CD8-positive, alpha-beta T cell (primary cell): ENCODE measurements at places on chromosomes 1 and 21.

- DNase-seq, result no peak
Observed at GRCh38 chr1:246647513-246647912, 76.7 kb upstream of the SCCPDH start.

GRCh38 chr21:36987845-36988244 is 18.7 kb upstream of the RIPPLY3 start:
- DNase-seq, result no peak

DNA sequence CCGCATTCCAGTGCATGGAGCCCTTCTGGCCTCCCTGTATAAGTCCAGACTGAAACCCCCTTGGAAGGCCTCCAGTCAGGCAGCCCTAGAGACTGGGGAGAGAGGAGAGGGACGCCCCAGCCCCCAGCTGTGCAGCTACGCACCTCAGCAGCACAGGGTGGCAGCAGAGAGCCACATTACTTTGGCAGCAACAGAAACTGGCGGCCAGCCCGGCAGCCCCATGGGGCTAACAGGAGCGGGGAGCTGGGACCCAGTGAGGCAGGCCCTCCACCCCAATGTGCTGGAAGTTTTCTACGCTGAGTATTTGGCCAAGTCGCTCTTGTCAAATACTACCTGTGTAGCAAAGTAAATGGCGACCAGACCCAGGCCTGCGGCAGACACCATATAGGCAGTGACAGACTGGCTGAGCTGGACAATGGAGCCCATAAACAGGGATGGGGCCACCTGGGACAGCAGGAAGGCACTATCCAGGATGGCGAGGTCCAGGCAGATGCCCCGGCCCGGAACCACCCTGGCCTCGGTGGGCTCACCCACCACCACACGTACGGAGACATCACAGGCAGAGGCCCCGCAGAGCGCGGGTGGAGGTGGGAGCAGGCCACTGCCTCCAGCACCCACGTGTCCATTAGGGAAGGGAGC is 21.2 kb downstream of the SLC45A3 start:
- DNase-seq, result peak; percentile 66

GRCh38 chr1:110631836-110632620 is 25.9 kb upstream of the KCNA2 start:
- DNase-seq, result peak; percentile 47

GRCh38 chr1:233233508-233234040 is 62.0 kb downstream of the PCNX2 start:
- DNase-seq, result no peak

- no peak for DNase-seq
Observed at GRCh38 chr1:94819945-94820746, at the start of gene SLC44A3. Gene SLC44A3, plus strand, starts transcription at chr1:94820357. Its CDS starts 95 bp downstream, at chr1:94820452.

- DNase-seq, result no peak
Observed at GRCh38 chr1:231242516-231243198, 1.6 kb downstream of the GNPAT start.

GRCh38 chr21:45020629-45021427 is 53.6 kb upstream of the ADARB1 start:
- DNase-seq, result no peak

DNA sequence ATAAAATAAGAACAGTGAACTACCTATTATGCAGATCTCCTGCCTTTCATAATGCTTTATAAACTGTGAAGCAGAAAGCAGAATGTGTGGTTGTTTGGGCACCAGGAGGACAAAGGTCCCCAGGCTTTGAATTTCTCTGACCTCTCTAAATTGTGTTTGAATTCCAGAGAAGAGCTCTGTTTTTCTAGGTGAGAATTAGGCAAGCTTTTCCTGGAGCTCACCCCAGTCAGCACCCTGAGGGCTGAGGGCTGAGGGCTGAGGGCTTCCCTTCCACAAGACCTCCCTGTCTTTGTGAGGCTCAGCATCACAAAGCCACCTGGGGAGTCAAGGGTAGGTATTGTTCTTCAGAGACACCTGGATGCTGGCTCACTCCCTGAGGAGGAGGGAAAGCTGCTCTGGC is 45.5 kb upstream of the LRIG2 start:
- no peak for DNase-seq

GRCh38 chr1:98903261-98903660 is 101.4 kb downstream of the PLPPR5 start:
- DNase-seq, result no peak

- DNase-seq, result no peak
Observed at GRCh38 chr1:76725864-76726619, 141.2 kb upstream of the ST6GALNAC5 start.

- DNase-seq, result no peak
Observed at GRCh38 chr1:59308839-59309238, 11.9 kb downstream of the FGGY start.

DNA sequence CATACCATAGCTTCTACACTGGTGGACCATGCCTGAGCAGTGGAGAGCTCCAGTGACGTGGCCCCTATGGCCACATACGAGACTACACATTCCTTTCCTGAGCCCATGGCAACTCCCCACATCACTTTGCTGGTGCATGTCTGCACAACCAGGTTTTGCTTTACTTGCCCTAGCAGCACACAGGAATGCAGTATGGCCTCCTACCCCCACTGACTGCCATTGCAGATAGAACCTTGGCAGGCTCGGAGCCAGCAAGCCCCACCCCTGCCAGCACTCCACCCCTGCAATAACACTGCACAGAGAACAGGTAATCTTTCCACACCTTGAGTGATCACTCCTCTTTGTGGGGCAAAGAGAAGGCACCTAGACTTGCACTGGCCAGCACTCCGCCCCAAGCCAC is 531.9 kb upstream of the CAMK1G start:
- DNase-seq, result no peak

DNA sequence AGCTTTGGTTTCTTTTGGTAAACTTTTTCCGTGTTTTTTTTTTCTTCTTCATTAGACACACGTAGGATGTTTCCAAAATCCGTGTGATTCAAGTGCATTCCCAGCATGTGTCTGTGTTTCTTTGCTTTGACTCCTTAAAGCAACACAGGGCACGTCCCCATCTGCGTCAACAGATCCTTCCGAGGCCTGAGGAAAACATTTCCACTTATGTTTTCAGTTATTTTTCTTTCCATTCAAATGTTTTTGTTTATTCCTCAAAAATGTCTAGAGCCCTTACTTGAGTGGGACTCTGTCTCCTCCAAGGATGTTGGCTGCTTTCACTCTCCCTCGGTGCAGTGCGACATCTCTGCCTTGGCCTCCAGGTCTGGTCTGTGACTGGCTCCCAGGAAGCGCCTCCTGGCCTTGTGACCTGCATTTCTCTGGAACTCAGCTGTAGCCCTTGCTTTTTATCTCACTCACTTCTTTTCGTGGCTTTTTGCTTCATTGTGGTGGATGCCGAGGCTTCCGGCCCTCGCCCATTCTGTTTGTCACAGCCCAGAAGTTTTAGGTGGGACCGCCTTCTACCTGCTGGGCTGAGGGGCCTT is 31.3 kb upstream of the SLC19A1 start:
- no peak for DNase-seq

DNA sequence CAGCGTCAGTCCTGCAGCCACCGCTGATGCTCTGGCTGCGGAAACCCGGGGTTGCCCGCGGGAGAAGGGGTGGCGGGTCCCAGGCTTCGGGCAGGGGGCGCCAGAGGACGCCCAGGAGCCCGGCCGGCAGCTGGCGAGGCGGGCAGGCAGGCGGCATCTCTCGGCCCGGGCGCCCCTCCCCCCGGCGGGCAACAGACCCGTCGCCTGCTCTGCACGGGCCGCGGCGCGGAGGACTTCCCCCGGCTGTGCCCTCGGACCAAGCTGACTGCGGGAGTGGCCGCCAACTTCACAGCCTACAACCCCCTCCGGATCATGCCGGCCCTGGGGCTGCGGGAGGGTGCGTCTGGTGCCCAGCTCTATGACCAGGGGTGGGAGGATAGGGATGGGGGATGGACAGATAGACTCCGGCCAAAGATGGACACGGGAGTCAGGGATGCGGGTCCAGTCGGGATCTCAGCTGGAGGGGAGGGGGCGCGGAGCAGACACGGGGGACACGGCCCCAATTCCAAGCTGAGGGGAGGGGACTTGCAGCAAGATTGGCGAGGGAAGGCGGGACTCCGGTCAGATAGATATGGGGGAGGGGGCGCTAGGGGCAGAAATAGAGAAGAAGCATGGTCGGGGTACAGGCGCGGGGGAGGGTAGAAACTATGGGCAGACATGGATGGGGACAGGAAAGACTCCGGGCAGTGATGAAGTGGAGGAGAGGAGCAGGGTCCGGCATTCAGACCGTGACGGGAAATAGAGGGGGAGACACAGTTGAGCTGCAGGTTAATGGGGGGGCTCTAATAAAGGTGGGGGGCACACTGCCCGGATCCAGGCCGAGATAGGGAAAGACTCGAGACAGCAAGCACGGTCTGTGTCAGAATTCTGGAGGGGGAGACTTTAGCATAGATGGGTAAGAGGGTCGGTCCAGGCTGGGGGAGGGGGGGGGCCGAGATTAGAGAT is 1.1 kb downstream of the ADGRB2 start:
- DNase-seq, result peak; percentile 86

DNA sequence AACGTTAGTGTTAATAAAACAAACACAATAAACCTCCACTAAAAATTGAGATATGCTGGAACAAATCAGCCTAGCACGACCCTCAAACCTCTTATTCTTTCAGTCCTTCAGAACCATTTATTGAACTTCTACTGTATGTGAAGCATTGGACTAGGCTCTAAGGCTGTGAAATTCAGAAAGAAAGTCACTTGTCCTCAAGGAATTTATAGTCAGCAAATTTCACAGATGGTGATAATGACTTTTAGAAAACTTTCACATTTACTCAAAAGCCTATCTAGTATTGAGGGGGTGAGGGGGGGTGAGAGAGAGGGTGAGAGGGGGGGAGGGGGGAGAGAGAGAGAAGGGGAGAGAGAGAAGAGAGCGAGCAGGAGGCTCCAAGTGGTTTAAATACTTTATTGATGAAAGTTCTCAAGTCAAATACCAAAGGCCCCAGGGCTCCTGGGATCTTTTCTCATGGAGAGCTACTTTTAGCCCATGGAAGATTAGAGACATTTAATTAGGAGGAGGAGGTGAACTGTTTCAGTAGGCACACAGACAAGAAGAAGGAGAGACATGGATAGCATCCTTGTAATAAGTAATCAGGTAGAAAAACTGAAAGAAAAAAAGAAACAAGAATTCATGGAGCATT is 66.3 kb upstream of the SSX2IP start:
- DNase-seq, result no peak

DNA sequence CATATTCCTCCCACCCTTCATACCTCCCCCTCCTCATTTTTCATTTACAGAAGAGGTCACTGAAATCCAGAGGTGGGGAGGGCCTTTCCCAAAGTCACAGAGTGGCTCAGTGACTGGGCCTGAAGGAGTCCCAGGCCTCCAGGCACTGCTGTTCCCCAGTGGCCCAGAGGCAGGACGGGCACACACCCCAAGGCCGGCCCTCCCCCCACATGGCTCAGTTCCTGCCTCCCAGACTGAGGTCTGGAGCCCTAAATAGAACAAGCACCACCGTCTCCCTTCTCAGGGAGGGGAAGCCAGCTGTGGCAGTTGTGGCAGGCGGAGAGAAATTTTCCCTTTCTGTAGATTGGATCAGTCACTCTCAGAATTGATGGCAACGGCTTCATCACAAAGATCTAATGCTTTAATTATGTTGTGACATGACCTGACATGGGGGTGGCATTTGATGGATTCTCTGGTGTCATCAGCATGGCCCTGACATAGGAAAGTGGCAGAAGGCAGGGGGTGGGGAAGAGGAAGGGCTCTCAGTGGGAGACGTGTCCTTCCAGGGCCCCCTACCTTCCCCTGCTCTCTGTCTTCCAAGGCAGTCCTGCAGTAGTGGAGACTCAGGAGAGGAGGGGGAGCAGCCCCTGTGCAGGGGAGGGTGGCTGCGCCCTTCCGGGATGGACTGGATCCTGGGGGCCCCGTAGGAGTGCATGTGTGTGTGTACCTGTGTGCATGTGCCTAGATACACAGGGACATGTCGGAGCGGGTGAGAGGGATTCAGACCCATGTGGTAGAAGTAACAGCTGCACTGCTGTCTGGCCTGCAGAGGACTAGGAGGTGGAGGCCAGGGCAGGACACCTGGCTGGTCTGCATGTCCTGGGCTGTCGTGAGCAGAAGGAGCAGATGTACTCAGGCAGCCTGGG is 41.2 kb upstream of the FOXO6 start:
- DNase-seq, result no peak

- no peak for DNase-seq
Observed at GRCh38 chr1:14245954-14246353, 352.5 kb upstream of the KAZN start.

GRCh38 chr1:94672001-94672400 is 130.4 kb upstream of the F3 start:
- DNase-seq, result no peak
